T-helper 2 cell treated with Interferon-gamma antibody and Interleukin-4, amounts not matched to agents 5 μg/mL and 100 μg/mL, for 36 hours (primary cell): ENCODE measurements at places on chromosomes 12 and 14.

- no peak for DNase-seq
These were observed 1485.4 kb upstream of the TMEM132C start for GRCh38 chr12:126781593-126781992.

GRCh38 chr12:3416159-3416558, 74.8 kb upstream of the PRMT8 start:
- DNase-seq, result no peak

GRCh38 chr12:111076199-111076598, 155.8 kb upstream of the MYL2 start:
- DNase-seq, result no peak

DNA sequence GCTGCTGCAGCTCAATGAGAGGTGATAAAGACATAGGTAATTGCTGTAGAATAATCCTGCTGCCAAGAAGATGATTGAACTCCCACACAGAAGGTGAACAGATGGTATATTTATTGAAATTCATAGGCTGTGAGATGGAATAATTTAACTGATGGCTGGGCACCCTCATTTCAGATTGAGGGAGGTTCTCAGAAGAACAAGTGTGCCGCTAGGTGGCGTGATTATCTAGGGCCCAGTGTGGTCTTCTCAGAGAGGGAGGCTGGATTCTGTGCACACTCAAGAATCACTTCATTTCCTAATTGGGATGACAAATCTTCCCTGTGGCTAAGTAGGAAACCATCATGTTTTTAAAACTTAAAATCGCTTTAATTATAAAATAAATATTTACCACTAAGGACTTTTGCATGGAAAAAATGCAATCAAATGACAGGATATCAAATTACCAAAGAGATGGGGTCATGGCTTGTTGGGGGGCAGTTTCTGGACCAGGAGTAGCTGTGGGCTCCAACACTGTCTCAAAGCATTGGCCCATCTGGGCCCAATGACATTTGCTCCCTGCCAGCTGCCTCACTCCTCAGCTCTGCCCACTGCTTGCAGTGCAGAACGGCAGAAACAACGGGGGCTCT, 132.3 kb downstream of the SNAPC1 start:
- peak; percentile 19 for DNase-seq

DNA sequence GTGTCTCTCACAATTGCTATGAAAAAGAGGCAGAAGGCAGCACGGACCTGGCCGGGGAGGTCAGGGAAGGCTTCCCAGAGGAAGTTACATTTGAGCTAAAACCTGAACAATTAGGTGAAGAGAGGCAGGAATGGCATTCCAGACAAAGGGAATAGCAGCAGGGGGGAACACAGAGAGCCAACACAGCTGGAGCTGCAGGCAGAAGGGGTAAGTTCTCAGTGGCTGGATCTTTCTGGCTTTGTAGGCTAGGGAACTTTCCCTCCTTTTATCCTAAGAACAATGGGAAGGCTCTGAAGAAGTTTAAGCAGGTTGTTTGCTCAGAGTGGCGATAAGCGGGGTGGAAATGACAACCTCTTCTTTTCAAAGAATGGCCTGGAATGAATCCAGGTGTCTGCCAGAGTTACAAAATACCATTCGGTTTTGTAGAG, 100.0 kb downstream of the PRIMA1 start:
- no peak for DNase-seq

- no peak for DNase-seq
These were observed 67.5 kb upstream of the DAAM1 start for GRCh38 chr14:59120921-59121320.
